ENCODE measurements at places on chromosomes 13 and 19.

DNA sequence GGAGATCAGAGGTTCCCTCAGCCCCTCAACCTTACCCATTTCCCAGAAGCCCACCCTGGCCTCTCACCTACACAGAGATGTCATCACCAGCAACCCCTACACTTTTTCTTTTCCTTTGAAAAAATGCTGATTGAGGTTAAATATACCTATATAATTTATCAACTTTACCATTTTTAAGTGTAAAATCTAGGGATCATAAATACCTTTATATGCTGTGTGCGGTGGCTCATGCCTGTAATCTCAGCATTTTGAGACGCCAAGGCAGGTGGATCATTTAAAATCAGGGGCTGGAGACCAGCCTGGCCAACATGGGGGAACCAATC lies 3.1 kb downstream of the KIR2DL4 start:
- DNase-seq = no peak

GRCh38 chr13:110233951-110234280 lies 73.0 kb downstream of the COL4A1 start:
- DNase-seq = no peak

DNA sequence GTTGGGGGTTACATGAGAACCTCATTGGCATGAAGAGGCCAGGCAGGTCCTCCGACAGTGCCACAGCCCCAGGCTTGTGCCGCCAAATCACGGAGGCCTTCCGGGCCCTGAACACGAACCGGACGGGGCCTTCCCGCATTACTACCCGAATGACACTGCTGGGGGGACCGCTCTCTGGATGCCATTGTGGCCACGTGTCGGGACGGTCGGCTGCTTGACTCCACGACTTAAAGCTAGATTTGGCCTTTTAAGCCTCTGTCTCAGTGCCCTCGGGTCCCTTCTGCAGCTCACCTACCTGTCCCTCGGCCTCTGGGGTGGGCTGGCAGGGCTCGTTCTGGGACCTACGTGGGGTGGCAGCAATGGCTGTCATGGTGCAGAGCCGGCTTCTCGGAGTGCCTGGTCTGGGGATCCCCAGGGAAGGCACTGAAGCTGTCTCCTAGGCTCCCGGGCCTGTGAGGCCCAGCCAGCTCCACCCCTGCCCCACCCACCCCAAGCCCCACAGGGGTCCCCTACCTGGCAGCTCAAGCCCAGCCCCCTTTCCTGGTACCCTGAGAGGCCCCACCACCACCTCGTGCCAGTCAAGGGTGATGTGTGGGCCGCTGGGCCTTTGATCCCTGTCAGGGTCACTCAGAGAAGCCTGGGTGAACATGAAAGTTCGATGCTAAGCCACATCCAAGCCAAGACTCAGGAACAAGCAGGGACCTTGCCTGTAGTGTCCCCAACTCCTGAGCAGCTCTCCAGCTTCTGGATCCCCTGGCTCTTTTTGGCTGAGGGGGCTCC lies 245.8 kb upstream of the SGCG start:
- no peak for DNase-seq

GRCh38 chr13:44903574-44903985 lies 85.7 kb downstream of the NUFIP1 start:
- no peak for DNase-seq

DNA sequence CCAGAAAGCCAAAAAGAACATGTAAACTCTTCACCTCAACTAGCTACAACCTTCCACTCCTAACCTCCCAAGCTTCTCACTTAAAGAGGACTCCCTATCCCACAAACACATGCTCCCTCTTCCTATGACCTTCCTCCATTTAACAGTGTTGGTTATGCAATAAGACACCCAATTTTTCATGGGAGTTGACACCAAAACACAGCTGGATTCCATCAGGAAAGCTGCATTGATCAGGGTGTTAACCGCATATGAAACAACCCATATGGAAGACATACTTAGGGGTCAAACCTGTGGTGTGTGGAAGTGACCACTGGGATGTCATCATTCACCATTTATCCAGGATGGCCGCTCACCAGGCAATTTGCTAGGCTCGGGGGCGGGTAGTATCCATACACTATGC lies 21.9 kb downstream of the ZNF473 start:
- DNase-seq = no peak

- DNase-seq = no peak
Observed at GRCh38 chr19:50896591-50897190, 14.5 kb downstream of the KLK4 start.

GRCh38 chr19:35495107-35496064 lies 5.1 kb upstream of the KRTDAP start:
- DNase-seq = no peak

DNA sequence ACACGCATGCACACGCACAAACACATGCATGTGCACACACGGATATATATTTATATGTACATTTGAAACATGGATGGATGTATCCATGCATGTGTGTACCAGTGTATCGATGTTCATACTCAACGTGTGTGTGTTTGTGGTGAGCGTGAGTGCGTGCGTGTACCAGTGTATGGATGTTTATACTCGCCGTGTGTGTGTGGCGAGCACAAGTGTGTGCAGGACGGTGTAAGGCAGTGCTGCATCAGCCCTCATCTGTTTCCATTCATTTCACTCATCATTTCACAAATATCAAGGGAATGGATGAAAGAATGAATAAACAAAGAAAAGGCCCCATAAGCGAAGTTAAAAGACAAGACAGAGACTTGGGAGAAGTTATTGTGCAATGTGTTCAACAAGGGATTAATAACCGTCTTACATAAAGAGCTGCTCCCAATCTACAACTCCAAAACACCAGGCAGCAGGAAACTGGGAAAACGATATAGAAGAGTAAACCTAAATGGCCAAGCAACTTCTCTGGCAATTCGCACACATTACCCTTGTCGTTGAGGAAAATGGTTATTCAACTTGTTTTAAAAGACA lies 21.7 kb upstream of the MIER2 start:
- no peak for DNase-seq

DNA sequence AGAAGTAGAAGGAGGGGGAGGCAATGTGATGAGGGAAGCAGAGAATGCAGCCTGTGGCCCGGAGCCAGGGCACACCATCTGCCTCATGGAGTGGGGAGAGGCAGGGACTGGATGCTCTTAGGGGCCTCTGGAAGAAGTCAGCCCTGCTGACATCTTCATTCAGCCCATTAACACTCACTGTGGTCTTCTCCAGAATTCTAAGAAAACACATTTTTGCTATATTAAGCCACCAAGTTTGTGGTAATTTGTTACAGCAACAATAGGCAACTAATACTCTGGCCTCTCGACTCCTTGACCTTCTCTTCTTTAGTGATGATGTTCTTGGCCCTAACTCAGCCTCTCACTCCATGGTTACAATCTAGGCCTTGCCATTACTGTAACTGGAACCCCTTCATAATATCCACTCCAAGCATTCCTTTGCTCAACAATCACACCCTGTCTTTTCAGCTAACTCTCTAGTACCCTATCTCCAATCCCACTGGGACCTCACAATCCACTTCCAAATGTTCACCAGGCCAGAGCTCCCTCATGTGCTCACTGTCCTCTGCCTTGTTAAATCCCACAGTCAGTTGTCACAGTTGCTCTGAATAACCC lies 98.5 kb downstream of the MIPEP start:
- DNase-seq = no peak

- no peak for DNase-seq
Observed at GRCh38 chr13:46546084-46546768, 6.7 kb upstream of the LRCH1 start.

- no peak for DNase-seq
Observed at GRCh38 chr13:23598369-23598768, 28.2 kb downstream of the TNFRSF19 start.

- DNase-seq = no peak
Observed at GRCh38 chr13:109704771-109705635, 81.4 kb downstream of the IRS2 start.

DNA sequence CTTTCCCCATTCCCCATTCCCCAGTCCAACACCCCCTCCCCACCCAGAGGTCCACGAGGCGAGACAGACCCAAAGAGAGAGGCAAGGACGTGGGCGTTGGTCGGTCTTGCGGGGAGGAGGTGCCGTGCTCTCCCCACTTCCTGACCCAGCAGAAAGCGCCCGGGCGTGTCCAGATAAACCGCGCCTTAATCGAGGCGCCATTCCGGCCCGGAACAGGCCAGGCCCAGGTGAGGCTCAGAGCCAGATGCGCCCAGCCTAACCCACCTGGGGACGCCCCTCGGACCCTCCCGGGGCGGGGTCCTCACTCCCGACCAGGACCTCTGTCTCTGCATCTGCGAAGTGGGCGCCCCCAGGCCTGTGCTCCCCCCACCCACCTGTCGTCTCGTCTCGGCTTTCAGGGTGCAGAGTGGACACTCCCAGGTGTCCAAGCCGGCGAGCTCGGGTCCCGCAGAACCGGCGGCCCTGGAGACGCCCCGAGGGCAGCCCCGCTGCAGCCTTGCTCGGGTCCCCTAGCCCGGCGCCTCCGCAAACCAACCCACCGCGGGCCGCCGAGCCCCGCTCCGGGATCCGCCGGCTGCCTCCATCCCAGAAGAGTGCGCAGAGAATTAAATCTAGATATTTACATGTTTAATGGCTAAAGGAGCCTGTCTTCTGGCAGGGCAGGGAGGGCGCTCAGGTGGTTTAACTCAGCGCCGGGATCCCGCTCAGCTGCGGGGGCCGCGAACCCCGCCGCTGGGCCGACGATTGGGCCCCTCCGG lies 5.0 kb upstream of the ONECUT3 start:
- DNase-seq = no peak

DNA sequence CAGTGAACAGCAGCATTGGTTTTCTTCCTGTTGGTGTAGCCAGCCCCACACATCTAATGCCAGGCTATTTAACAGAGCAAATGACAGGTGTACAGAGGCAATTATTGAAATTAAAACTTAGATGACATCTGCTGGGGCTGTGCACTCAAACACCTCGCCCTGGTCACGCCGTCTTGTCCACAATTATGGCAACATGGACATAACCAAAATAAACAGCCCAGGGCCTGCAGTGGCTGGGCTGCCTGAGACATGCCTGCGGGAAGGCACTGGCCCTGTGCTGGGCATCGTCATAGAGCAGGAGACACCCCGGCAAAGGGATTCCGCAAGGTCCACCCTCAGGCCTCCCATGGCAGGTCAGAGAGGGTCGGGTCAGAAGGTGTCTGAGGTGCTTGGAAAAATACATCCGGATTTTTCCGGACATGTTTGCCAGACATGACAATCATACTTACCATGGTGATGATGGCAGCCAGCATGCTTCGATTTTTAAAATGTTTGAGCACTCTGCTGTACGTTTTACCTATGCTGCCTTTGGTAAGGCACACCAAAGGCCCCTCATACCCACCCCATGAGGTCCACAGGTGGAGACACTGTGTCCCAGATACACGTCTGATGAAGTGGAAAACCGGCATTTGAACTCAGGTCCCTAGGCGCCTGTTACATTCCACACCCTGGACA lies 47.8 kb downstream of the TSHZ3 start:
- no peak for DNase-seq
